Neural progenitor cell (in vitro differentiated cells): ENCODE measurements at places on chromosomes 2 and 18.

- no peak for DNase-seq
Observed at GRCh38 chr2:231362555-231363184, 32.8 kb upstream of the B3GNT7 start.

DNA sequence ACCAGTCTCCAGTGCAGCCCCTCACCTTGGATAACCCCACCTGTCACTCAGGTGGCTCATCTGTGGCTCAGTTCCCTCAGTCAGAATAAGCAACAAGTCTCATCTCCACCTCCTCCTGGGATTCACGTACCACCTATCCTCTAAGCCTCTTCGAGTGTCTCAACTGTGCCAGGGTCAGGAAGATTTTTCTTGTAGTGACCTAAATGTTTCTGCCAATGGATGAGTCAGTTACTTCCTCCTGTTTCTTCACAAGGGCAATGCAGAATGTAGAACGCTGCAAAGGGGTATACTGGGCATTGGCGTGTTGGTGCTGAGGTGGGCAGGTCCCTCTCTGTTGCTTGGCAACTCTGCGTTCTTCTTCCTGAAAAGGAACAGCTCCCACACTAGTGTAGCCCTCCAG lies 213.3 kb upstream of the CXCR4 start:
- no peak for DNase-seq

DNA sequence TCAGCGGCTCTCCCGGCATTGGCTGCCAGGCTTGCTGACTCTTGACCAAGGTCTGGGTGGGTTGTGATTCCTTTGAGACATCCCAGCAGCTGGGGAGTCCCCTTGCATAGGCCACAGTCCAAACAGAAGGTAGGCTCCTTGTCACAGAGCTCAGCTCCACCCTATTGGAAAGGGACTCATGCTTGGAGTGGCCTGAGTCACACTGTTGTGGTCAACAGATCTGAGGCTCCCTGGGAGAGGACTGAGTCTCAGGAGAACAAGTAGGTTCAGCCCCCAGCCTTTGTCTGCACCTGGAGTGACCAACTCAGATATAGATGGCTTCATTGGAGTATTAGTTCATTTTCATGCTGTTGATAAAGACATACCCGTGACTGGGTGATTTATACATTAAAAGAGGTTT lies 32.1 kb upstream of the SH3BP4 start:
- DNase-seq, result no peak

DNA sequence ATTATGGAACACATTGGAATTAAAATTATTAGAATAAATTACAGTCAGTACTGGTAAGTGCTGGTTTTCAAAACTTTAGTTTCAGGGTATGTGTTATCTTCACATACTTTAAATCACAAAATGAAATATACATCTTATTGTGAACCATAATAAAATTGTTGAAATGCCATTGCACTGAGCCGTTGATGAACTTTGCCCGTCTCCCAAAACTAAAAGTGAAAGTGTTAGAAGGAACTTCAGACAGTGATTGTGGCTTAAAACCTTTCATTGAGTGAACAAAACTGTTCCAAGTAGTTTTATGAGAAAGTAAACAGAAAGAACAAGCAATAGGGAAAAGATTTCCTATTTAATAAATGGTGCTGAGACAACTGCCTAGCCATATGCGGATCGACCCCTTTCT lies 811.6 kb downstream of the PLCL1 start:
- no peak for DNase-seq

GRCh38 chr2:224990710-224991109 lies 51.6 kb downstream of the DOCK10 start:
- DNase-seq, result no peak

GRCh38 chr2:196224756-196225155 lies 53.4 kb upstream of the STK17B start:
- no peak for DNase-seq
